Pancreas (tissue), 10 donors: ENCODE measurements at places on chromosomes 1 and 21. TPM values are rescaled to one million over a fixed set of nuclear protein-coding genes. Genes with fewer than 3 reads are reported as not detected.

C1orf94 gene
- total RNA-seq, result not detected

SPRR1A gene
- total RNA-seq, result not detected

GBP6 gene
- total RNA-seq, result not detected

IL19 gene
- not detected for total RNA-seq

KLF17 gene
- not detected for total RNA-seq

SEMA6C gene
- 0.47 TPM for total RNA-seq

TAF1A gene
- total RNA-seq, result 1.9 TPM

ALDH4A1 gene
- 3.7 TPM for total RNA-seq

CD5L gene
- 0.23 TPM for total RNA-seq

CCDC30 gene
- total RNA-seq, result 5.6 TPM

- DNase-seq, result no peak
- H3K27me3 ChIP-seq, result no peaks in the 10 kb centered on the region
- no peaks in the 10 kb centered on the region for H3K36me3 ChIP-seq
- H3K27ac ChIP-seq, result peak overlapping the region; percentile 76
- peak overlapping the region; percentile 93 for H3K4me3 ChIP-seq
- no peaks in the 10 kb centered on the region for H3K4me1 ChIP-seq
Measured at GRCh38 chr1:92960395-92961130, 699 bp downstream of the DIPK1A start.

- no peak for DNase-seq
- no peaks in the 10 kb centered on the region for H3K36me3 ChIP-seq
- H3K4me1 ChIP-seq, result no peaks in the 10 kb centered on the region
Measured at GRCh38 chr21:37787456-37787855, 128.8 kb downstream of the KCNJ6 start.

- no peak for DNase-seq
- no peaks in the 10 kb centered on the region for H3K27me3 ChIP-seq
- peaks cover 17% of the 10 kb centered on the region for H3K4me1 ChIP-seq
Measured at GRCh38 chr1:84406346-84406861, 8.1 kb downstream of the DNASE2B start.

DNA sequence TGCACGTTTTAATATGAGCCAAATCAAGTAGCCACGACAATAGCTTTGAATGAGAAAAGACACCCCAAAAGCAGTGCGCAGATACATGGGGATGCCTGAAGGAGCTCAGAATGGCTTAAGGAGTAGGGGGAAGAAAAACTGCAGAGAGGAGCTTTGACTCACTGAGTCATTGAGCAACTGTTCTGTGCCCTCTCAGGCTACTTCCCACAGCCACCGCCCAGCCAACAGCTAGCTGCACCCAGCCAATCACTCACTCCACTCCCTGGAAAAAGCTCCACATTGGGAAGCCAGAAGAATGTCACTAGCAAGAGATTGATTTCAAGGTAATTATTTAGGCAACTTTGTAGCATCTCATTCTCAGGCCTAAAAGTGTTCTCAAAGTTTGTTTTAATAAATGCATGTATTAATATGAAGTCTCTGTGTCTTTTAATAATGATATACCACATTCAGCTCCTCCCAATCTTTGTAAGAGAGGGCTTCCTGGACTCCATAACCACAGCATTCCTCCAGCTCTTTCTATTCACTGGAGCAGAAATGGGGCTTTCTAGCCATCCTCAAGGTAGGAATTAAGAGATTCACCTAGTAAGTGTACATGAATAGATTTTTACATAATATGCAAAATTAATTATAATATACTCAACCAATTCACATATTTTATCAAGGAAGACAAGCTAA lies 16.8 kb downstream of the DUSP10 start:
- H3K4me1 ChIP-seq, result no peaks in the 10 kb centered on the region
- no peak overlapping the region for H3K4me3 ChIP-seq
- no peaks in the 10 kb centered on the region for H3K36me3 ChIP-seq
- no peak overlapping the region for H3K27ac ChIP-seq

- DNase-seq, result no peak
- H3K4me1 ChIP-seq, result no peaks in the 10 kb centered on the region
- H3K27ac ChIP-seq, result no peak overlapping the region
- no peaks in the 10 kb centered on the region for H3K36me3 ChIP-seq
Measured at GRCh38 chr21:42616941-42617340, 36.5 kb upstream of the PDE9A start.

DNA sequence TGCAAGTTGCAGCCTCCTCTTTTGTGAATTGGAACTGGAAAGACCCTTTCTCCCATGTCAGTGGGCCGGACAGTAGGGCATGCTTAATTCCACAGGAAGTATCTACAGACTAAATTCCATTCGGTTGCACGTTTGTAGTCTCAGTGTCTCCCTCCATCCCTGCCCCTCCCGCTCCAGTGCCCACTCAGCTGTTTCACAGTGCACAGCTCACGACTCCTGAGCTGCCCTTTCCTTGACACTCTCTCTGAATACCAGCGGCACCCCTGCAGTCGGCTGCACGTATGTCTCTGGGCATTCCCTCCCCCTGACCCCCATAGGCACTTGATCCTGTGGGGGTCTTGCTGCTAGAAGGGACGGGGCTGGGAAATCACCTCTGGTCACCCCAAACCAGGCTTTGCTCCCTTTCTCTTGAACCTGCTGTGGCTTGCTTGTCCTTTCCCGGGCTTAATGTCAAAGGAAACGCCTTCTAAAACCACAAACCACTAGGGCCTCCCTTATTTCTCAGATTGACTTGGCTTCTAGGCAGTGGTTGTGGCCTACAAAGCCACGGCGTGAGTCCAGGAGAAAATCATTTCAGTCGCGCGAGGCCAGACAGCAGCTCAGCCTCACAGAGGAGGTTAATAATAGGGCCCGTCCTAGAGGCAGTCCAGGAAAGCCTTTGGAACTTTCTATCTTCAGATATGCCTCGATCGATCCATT lies 365.3 kb upstream of the PROX1 start:
- H3K4me3 ChIP-seq, result no peak overlapping the region
- no peak for DNase-seq
- no peaks in the 10 kb centered on the region for H3K27me3 ChIP-seq
- H3K27ac ChIP-seq, result no peak overlapping the region

DNA sequence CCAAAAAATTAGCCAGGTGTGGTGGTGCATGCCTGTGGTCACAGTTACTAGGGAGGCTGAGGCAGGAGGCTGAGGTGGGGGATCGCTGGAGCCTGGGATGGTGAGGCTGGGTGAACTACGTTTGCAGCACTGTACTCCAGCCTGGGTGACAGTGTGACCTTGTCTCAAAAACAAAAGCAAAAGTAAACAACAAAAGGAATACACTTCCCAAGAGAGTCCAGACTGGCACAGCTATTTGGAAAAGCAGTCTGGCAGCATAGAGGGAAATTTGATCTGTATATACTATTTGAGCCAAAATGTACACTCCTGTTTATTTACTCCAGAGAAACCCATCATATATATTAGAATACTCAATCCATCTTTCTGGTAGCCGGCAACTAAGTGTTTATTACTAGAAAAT lies 107.0 kb upstream of the HMCN1 start:
- no peak for DNase-seq
- H3K27me3 ChIP-seq, result no peaks in the 10 kb centered on the region
- H3K36me3 ChIP-seq, result no peaks in the 10 kb centered on the region
- H3K27ac ChIP-seq, result no peak overlapping the region
- no peaks in the 10 kb centered on the region for H3K4me1 ChIP-seq
- H3K4me3 ChIP-seq, result no peak overlapping the region

DNA sequence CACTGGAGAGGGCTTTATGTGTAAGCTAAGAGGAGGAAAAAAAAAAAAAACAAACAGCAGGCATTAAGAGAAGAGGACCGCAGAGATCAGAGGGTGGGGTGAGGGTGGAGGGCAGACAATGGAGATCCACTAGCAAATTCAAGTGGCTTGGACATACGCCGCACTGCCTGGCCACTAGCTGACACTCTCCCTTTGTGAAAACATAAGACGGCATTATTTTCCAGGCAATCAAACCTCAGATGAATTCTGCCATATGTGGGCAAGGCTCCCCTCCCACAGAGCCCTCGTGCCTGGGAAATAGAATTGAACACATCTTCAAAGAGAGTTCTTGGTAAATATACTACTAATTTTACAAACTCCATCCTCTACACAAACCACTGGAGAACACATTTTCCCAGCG lies 53.6 kb downstream of the ERG start:
- no peaks in the 10 kb centered on the region for H3K36me3 ChIP-seq
- H3K27me3 ChIP-seq, result no peaks in the 10 kb centered on the region
- DNase-seq, result no peak

- peak; percentile 43 for DNase-seq
- H3K36me3 ChIP-seq, result no peaks in the 10 kb centered on the region
- no peaks in the 10 kb centered on the region for H3K27me3 ChIP-seq
- H3K27ac ChIP-seq, result no peak overlapping the region
- no peak overlapping the region for H3K4me3 ChIP-seq
Measured at GRCh38 chr1:159077120-159077961, 775 bp upstream of the AIM2 start.

- no peak overlapping the region for H3K27ac ChIP-seq
- no peak overlapping the region for H3K4me3 ChIP-seq
- DNase-seq, result no peak
- H3K36me3 ChIP-seq, result no peaks in the 10 kb centered on the region
- no peaks in the 10 kb centered on the region for H3K27me3 ChIP-seq
Measured at GRCh38 chr1:181557313-181557712, 74.0 kb downstream of the CACNA1E start.

- no peaks in the 10 kb centered on the region for H3K27me3 ChIP-seq
- no peaks in the 10 kb centered on the region for H3K4me1 ChIP-seq
- no peak overlapping the region for H3K27ac ChIP-seq
- H3K4me3 ChIP-seq, result no peak overlapping the region
- H3K36me3 ChIP-seq, result no peaks in the 10 kb centered on the region
- DNase-seq, result no peak
Measured at GRCh38 chr21:40706176-40706575, 140.8 kb downstream of the DSCAM start.

GRCh38 chr1:168333562-168334276 lies 53.0 kb downstream of the TBX19 start:
- no peaks in the 10 kb centered on the region for H3K27me3 ChIP-seq
- no peak overlapping the region for H3K27ac ChIP-seq
- H3K4me1 ChIP-seq, result no peaks in the 10 kb centered on the region
- H3K4me3 ChIP-seq, result no peak overlapping the region

DNA sequence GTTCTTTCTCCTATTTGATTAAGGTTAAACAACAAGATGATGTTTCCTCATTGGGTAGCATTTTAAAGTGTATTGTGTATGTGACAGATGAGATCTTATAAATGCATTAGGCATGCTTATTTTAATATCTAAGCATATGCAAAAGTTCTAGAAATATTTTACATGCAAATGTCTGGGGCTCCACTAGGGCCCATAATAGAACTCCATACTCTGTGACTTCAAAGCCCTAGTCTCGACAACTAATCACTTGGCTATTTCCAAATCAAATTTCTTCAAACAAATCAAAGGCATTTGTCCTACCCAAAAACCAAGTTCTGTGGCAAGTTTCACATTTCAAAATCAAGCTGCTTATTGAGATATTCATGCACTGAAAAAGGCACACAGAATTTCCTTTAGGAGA lies 385.6 kb upstream of the ST6GALNAC5 start:
- no peak overlapping the region for H3K27ac ChIP-seq
- no peaks in the 10 kb centered on the region for H3K36me3 ChIP-seq
- DNase-seq, result no peak
- H3K4me3 ChIP-seq, result no peak overlapping the region
- H3K4me1 ChIP-seq, result no peaks in the 10 kb centered on the region

- no peak overlapping the region for H3K4me3 ChIP-seq
- H3K4me1 ChIP-seq, result no peaks in the 10 kb centered on the region
- H3K27me3 ChIP-seq, result no peaks in the 10 kb centered on the region
Measured at GRCh38 chr1:187588917-187589316, 760.2 kb downstream of the PLA2G4A start.

DNA sequence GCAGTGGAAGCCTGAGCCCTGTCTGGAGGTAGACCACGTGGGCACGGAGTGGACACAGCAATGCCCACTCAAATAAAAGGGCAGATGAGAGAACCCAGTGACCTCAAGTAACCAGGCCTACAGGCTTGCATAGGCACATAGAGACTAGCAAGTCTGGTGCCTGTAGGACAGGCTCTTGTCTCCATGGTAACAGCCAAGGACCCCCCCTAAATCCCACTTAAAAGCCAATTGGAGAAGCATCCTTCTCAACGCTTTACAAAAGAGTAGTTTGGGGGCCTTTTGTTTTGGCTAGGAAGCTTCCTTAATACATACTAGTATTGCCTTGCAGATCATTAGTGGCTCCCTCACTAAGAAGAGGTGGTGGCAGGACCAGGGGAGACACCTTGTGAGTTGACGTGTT lies 63.9 kb downstream of the VWA5B1 start:
- no peaks in the 10 kb centered on the region for H3K27me3 ChIP-seq
- H3K36me3 ChIP-seq, result no peaks in the 10 kb centered on the region

DNA sequence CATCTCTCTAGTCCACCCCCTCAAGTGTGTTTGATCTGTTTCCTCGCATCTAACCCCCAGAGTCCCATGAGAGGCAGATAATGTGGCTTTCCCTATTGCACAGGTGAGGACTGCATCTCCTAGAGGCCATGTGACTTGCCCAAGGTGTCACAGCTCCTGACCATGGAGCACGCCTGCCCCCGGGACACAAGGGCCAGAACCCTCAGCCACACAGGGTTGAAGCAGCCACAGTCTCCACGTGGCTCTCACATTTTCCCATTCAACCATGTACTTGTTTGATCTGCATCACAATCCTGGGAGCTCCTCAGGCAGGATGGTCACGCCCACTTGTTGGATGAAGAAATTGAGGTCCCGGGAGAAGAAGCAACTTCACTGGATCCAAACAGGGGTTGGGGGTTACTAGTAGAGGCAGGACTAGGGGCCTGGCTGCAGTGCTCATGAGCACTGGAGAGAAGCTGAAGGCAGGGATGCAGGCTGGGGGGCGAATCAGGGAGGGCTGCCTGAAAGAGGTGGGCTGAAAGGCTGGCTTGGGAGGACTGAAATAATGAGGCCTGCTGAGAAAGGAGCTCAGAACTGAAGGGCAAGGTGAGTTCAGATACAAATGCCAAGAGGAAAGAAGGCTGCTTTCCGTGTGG lies 207.9 kb downstream of the PTPRU start:
- H3K4me3 ChIP-seq, result no peak overlapping the region
- H3K36me3 ChIP-seq, result no peaks in the 10 kb centered on the region
- no peaks in the 10 kb centered on the region for H3K27me3 ChIP-seq
- no peak overlapping the region for H3K27ac ChIP-seq
- no peaks in the 10 kb centered on the region for H3K4me1 ChIP-seq

GRCh38 chr1:163657719-163658118 lies 336.0 kb downstream of the NUF2 start:
- no peak for DNase-seq
- no peak overlapping the region for H3K27ac ChIP-seq
- no peaks in the 10 kb centered on the region for H3K36me3 ChIP-seq
- H3K27me3 ChIP-seq, result no peaks in the 10 kb centered on the region
- H3K4me1 ChIP-seq, result no peaks in the 10 kb centered on the region
